Astrocyte (in vitro differentiated cells and primary cell): ENCODE measurements at places on chromosomes 12 and 14.

DNA sequence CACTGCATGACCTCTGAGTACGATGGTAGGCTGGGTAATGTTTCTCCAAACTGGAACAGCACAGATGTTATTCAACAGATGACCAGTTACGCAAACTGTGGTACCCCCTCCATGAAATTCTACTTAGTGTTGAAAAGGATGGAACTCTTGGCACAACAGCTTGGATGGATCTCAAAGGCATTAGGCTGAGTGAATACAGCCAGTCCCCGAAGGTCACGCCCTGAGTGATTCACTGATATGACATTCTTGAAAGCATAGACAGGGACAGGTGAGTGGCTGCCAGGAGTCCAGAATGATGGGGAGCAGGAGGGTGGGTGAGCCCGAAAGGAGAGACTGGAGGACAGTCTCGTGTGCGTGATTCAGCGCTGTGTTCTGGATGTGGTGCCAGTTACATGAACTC lies 187.5 kb upstream of the TMEM132C start:
- DNase-seq = no peak

DNA sequence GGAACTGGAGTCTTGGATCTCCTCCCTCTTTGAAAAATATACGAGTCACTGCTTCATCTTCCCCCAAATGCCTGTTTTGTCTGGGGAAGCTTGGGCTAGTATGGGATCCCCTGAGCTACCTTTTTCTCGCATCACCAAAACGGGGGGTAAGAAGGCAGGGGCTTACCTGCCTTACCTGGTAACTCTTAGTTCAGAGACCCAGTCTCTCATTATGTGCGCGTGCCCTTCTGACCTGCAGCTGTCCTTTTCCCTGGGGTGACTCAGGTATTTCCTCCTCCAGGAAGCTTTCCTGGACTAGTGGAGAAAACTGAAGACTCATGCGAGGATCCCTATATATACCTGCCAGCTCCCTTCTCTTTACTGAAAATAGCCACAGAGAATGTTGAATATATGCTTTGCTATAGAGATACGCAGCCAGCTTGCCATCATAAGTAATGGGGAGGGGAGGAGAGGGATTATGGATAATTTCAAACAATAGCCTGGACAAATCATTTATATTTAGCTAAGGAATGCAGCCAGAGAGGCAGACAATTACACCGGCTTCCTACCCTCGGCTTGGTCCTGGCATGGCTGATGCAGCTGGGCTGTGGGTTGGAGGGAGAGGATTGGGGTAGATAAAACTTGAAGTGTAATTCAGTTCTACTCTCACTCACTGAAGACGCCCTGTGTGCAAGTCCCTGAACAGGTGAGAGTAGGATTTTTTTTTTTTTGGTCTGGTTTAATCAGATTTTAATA lies 1.1 kb downstream of the TSPAN9 start:
- no peak for DNase-seq

DNA sequence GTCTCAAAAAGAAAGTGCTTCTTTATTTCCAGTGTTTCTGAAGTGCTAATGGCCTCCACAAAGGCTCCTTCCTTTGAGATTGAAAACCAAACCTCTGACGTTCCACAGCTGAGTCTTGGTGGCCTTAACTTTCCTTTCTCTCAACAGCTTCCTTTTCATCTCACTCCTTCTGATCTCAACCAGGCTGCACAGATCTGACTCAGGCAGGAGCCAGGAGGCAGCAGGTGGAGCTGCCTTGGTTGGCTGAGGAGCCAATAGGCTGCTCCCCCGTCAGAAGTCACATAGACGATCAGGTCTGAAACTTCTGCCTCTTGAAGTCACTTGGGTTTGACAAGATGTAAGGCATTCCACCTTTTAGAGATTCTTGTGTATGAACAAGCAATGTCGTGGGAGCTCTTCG lies 9.1 kb upstream of the KCNA5 start:
- no peak for DNase-seq

DNA sequence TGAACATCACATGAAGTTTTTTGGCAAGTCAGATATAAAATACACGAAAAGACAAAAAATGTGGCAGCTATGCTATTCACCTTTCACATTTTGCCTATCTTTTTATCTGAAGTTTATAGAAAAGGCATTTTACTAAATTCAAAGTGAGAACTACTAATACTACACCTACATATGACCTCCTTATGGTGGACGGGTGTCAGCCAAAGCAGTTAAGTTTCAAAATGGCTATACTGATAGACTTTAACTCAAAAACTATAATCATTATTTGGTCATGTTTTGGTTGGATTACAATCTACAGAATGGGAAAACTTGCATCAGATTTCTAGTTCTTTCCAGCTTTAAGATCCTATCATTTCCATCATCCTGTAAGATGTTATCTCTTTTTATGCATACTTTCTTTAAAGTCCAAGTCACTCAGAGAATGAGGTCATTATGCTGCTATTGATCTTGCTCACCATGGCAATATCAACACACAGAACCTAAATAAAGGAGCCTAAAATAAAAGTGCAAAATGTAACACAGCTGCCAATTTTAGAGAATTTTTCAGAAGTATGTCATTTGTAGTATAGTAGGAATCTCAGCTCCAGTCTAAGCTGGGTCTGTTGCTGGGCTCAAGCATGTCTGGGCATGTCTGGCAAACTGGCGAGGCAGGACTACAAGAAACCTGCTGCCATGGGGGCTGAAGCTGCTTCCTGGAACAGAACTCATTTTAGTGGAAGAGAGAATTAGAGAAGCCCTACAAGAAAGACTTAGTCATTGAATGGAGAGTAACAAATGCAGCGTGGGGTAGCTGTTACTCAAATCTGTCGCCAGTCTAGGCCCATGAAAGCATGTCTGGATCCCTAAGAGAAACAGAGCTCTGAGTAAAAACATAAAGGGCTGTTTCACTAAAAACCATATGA lies 7.6 kb upstream of the AEBP2 start:
- DNase-seq = peak; percentile 87

GRCh38 chr12:120887253-120888043 lies 16.7 kb downstream of the SPPL3 start:
- no peak for DNase-seq

DNA sequence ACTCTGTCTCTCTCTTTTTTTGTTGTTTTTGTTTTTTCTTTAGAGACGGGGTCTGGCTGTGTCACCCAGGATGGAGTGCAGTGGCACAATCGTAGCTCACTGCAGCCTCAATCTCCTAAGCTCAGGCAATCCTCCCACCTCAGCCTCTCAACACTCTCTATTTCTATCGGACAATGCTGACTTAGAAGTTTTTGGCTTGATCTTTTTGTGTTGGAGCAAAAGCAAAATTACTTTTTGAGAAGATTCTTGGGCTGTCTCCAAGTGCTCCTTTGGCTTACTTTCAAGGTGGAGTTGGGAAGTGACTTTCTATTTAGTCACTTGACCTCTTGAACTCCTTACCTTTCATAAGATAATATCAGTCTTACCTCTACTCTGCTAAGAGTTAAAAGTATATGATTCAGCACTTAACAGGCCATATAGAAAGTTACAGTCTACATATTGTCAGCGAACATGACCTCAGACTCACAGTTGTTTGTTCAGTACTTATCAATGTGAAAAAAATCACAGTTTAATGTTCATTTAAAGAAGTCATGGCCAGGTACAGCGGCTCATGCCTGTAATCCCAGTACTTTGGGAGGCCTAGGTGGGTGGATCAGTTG lies 15.4 kb upstream of the MIA2 start:
- peak; percentile 49 for DNase-seq

DNA sequence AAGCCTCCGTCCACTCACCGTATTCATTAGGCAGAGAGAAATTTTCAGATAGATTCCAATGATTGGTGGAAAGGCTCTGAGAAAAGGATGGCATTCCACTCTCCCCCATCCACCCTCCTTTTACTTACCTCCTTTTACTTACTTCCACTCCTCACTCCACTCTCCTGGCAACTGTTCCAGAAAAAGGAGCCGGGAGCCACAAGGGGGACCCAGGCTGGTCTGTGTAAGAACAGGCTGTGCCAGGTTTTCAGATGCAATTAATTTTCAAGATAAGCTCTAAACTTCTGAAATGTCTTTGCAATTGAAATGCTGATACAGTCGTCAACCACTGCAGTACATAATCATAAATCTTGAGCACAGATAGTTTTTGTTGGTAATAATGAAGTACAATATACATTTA lies 248.8 kb downstream of the ANO6 start:
- no peak for DNase-seq

GRCh38 chr12:54977857-54978256 lies 6.7 kb downstream of the TESPA1 start:
- no peak for DNase-seq

DNA sequence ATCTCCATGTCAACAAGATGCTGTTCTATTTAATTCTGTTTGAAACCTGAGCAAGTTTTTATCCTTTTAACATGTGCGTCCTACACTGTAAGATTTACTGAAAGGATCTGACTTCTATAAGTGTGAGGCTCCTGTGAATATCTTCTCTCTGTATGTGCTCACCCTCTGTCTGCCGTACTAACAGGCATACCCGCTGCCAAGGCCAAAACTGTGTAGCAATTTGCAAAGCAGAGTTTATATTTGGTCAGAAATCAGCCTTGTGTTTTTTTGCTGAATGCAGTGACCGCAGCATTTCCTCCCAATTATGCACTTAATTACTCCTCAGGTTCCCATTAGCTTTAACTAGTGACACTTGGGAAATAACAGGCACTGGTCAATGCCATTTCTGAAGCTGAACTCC lies 12.3 kb downstream of the CHST11 start:
- DNase-seq = no peak
